ENCODE measurements at places on chromosomes 2 and 18. TPM values are rescaled to one million over a fixed set of nuclear protein-coding genes. Genes with fewer than 3 reads are reported as not detected.

DNA sequence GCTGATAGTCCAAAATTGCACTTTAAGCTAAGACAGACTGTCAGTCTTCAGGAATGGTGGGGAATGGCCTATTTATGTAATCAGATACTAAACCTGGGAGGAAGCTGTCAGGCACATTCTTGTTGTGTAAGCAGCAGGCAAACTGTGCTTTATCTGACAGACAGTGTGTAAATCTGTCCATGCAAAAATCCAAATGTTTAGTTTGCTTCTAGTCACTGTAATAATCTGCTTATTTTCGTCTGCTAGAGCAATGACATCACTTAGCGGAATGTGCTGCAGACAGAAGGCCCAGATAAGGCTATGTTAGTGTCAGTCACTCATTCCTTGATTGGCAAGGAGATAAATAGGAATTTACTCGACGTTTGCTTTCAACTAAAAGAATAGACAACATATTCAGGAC, 263.5 kb downstream of the ZNF407 start:
- DNase-seq, result no peak
- H3K36me3 ChIP-seq, result no peaks in the 10 kb centered on the region
- H3K27ac ChIP-seq, result no peak overlapping the region
- no peaks in the 10 kb centered on the region for H3K4me1 ChIP-seq
- no peak overlapping the region for H3K4me3 ChIP-seq

Gene HOXD1
- total RNA-seq, result not detected

- no peaks in the 10 kb centered on the region for H3K4me1 ChIP-seq
- peak; percentile 61 for DNase-seq
- H3K4me3 ChIP-seq, result no peak overlapping the region
- H3K27ac ChIP-seq, result no peak overlapping the region
- peaks cover 62% of the 10 kb centered on the region for H3K27me3 ChIP-seq
- no peaks in the 10 kb centered on the region for H3K36me3 ChIP-seq
Observed at GRCh38 chr18:47204908-47205522, 28.9 kb upstream of the IER3IP1 start.

- H3K27me3 ChIP-seq, result peaks cover 17% of the 10 kb centered on the region
- no peak overlapping the region for H3K4me3 ChIP-seq
- H3K36me3 ChIP-seq, result peaks cover 6% of the 10 kb centered on the region
- DNase-seq, result no peak
Observed at GRCh38 chr2:219618733-219619122, 8.7 kb upstream of the SLC4A3 start.

GRCh38 chr2:111620281-111620680, 263.7 kb downstream of the ANAPC1 start:
- peaks cover 7% of the 10 kb centered on the region for H3K36me3 ChIP-seq
- H3K27me3 ChIP-seq, result no peaks in the 10 kb centered on the region
- no peak for DNase-seq
- H3K27ac ChIP-seq, result no peak overlapping the region
- no peak overlapping the region for H3K4me3 ChIP-seq

- H3K27ac ChIP-seq, result peak overlapping the region; percentile 12
- H3K36me3 ChIP-seq, result peaks cover 91% of the 10 kb centered on the region
- H3K27me3 ChIP-seq, result no peaks in the 10 kb centered on the region
- DNase-seq, result peak; percentile 82
- no peaks in the 10 kb centered on the region for H3K4me1 ChIP-seq
Observed at GRCh38 chr2:36507408-36507812, 90.6 kb downstream of the FEZ2 start.

- no peak for DNase-seq
- no peak overlapping the region for H3K4me3 ChIP-seq
- no peaks in the 10 kb centered on the region for H3K36me3 ChIP-seq
Observed at GRCh38 chr2:225236769-225237323, 162.7 kb upstream of the NYAP2 start.

GRCh38 chr18:74679679-74680076, 82.0 kb downstream of the ZNF407 start:
- no peak for DNase-seq
- no peaks in the 10 kb centered on the region for H3K27me3 ChIP-seq
- H3K36me3 ChIP-seq, result peaks cover 19% of the 10 kb centered on the region
- no peak overlapping the region for H3K4me3 ChIP-seq

DNA sequence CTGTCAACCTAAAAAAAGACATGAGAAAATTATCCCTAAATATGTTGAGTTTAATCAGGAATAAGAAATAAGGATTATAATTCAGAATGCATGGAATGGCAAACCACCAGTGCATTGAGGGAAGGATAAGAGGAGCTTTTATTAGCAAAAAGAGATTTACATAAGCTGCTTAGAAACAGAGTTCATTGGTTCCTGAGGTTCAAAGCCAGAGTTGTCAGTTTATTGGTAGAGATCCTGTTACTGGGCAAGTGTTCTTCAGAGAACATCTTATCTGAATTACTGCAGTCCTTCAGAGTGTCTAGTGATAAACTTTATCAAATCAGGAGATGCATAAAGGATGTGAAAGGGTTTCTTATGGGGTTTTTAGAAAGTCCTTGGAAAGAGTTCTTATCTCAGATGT, 76.0 kb upstream of the MEX3C start:
- DNase-seq, result no peak
- no peaks in the 10 kb centered on the region for H3K36me3 ChIP-seq
- no peaks in the 10 kb centered on the region for H3K4me1 ChIP-seq
- H3K4me3 ChIP-seq, result no peak overlapping the region

- H3K4me3 ChIP-seq, result no peak overlapping the region
- H3K4me1 ChIP-seq, result no peaks in the 10 kb centered on the region
- peak; percentile 20 for DNase-seq
Observed at GRCh38 chr18:32893915-32894314, 121.1 kb upstream of the KLHL14 start.

Gene TMEM247
- total RNA-seq, result not detected

Gene CCDC85A
- total RNA-seq, result 0.20 TPM

Gene SH2D6
- total RNA-seq, result 0.84 TPM

DNA sequence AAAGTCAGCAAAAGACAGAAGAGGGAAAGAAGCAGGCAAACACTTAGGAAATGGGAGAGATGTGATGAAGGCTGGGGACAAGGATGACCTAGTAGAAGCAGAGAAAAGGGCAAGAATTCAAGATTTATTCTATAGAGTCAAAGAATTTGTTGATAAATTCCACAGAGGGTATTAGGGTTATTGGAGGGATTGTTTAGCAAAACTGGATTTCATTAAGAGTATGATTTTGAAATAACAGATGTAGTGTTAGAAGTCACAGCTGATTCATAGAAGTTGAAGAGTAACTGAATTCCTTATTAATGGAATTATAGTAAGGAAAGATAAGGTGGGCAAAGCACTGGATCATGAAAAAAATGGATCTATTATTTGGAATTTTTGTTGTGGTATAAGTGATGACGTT, 48.6 kb downstream of the CEP192 start:
- H3K4me1 ChIP-seq, result peaks cover 4% of the 10 kb centered on the region
- peak overlapping the region; percentile 40 for H3K27ac ChIP-seq
- H3K27me3 ChIP-seq, result no peaks in the 10 kb centered on the region
- H3K4me3 ChIP-seq, result no peak overlapping the region
